ENCODE measurements at places on chromosomes 7 and 10.

- no peak for DNase-seq
These were observed 63.9 kb upstream of the NANOS1 start for GRCh38 chr10:118965645-118966044.

DNA sequence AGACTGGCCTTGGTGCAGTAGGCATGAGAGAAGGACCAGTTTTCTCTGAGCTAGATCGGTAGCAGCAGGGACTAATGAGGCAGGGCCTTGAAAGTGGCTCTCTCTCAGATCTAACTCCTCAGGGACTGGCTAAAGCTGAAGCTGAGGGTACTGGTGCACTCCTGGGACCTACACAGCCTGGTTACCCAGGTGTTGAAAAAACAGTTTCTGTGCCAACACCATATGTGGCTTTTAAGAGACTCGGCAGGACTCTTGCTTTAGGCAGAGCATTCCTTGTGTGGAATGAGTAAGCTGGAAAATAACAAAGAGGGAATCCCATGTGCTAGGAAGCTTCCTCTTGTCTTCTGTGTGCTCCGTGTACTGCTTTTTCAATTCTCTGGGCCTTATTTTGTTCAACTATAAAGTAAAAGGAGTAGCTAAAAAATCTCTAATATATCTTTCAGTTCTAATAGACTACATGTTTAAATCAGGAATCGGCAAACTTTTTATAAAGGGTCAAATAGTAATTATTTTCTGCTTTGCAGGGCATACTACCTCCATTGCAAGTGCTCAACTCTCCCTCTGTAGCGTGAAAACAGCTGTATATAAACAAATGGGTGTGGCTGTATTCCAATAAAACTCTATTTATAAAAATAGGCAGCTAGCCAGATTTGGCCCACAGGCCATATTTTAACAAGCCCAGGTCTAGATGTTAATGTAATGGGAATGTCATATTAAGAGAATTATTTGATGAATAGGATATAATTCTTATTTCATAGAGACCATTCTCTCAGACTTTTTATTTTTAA is 186.1 kb upstream of the KAT6B start:
- DNase-seq = no peak

- DNase-seq = no peak
These were observed 52.2 kb downstream of the STEAP1B start for GRCh38 chr7:22447762-22448161.

DNA sequence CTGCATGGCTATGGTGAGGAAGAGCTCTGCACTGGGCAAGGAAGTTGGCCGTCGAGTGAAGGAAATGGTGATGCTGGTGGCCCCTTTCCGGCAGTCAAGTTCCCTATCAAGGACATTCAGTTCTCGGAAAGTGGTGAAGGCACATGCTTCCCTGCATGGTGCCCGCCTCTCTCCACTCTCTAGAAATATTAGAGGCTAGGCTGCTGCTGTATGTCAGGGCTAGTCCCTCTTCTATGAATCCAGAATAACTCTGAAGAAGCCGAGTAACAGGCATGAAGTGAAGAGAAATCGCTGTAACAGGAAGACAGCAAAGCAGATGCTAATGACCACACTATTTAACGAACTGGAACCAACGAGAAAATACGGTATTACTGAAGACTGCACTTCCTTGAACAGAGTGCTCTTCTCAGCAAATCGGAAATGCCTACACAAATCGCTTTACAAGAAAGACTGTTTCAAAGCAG is 5.4 kb downstream of the IDI1 start:
- no peak for DNase-seq

- no peak for DNase-seq
These were observed 18.3 kb downstream of the HNRNPA2B1 start for GRCh38 chr7:26182283-26182682.

DNA sequence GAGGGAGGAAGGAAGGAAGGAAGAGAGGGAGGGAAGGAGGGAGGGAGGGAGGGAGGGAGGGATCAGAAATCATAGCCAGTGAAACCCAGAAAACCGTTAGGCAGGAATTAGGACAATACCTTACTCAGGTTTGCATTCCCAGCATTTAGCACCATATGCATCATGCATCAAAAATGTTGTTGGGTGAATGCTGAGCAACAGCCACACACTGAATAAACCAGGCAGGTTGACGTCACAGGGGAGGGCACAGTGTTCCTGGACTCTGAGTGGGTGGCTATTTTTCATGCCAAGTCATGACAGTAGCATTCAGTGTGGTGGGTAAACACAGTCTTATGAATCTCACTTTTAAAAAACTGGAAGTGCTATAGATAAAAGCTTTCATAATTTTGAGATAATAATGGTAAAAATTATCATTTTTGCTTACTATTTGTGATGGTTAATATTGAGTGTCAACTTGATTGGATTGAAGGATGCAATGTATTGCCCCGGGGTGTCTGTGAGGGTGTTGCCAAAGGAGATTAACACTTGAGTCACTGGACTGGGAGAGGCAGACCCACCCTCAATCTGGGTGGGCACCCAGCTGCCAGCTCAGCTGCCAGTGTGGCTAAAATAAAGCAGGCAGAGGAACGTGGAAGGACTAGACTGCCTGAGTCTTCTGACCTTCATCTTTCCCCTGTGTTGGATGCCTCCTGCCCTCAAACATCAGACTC is 199.1 kb upstream of the PRKCQ start:
- no peak for DNase-seq

DNA sequence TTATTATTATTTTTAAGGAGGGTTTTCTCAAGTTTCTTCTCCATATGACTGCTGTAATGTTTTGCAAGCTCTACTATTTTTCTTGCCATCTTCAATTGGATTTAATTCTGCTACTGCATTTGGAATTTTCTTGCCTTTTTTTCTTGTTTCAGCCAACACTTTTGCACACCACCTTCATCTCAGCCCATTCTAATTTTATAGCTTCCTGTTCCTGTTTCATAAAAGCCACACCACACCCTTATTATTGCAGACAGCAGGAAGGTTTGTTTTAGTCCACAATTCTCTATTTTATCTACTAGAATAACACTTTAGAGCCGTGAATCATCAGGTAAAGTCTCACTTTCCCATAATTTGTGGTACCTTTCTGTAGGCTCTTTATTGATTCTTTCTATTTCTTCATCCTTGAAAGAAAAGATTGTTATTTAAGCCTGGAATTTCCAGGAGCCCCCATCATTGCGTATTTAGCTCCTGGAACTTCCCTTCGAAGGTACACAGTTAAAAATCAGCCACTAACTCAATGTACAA is 209.3 kb upstream of the TBX20 start:
- no peak for DNase-seq
